Stimulated activated CD8-positive, alpha-beta memory T cell treated with anti-CD3 and anti-CD28 coated beads, Interleukin-7, amount 100 ng/mL, for 24 hours (primary cell): ENCODE measurements at places on chromosomes 2 and 18.

DNA sequence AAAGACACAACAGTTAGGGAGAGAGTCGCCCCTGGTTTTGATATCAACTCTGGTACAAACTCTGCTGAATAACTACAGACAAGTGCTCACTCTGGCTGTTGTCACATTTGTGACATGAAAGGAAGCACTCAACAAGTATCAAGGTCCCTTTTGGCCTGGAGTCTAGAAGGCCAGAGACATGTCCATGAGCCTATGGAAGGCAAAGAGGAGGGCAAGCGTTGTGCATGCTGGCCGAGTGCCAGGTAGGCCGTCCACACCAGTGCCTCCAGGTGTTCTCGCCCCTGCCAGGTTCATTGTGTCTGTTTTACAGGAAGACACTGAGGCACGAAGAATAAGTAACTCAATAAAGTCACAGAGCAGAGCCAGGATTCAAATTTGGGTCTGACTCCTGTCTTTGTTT, 21.1 kb downstream of the ILKAP start:
- DNase-seq, result no peak

GRCh38 chr2:219274361-219274921, 4.7 kb upstream of the DNAJB2 start:
- no peak for DNase-seq

GRCh38 chr2:28360718-28361293, 31.9 kb upstream of the FOSL2 start:
- no peak for DNase-seq

GRCh38 chr18:48417985-48418384, 8.8 kb upstream of the ZBTB7C start:
- DNase-seq, result no peak

DNA sequence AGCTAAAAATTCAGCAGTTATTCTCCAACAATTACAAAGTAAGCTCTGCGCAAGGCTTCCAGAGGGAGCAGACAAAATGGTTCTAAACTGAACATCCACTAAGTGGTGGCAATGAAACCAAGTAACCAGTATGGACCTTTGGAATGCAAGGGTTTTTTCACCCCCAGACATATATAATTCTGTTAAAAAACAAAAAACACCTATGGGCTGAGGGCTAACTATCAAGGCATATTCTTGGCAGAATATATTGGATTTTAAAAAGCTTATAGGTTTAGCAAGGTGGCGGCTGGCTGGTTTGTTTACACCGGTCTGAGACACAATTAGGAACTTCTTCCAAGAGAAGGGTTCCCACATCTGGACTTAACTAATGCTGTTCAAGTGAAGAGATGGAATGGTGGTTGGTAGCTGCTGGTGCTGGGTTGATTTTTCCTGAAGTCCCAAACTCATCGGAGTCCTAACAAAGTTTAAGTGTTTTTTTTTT, 2.8 kb downstream of the ZFP36L2 start:
- DNase-seq, result no peak

DNA sequence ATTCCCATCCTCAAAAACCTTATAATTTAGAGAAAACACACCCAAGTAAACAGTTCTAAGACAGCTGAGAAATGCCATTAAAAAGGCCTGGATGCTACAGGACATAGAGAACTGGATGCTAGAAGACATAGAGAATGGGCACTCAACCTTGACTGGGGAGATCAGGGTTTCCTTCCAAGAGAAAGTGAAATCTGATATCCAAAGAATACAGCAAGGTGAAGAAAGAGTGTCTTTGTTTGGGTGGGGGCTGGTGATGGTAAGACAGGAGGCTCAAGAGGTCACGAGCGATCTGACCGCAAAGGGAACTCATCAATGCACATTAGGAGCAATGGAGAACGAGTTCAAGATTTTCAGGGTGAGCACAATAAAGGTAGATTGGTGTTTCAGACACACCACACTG, 31.6 kb downstream of the EPB41L3 start:
- DNase-seq, result no peak

DNA sequence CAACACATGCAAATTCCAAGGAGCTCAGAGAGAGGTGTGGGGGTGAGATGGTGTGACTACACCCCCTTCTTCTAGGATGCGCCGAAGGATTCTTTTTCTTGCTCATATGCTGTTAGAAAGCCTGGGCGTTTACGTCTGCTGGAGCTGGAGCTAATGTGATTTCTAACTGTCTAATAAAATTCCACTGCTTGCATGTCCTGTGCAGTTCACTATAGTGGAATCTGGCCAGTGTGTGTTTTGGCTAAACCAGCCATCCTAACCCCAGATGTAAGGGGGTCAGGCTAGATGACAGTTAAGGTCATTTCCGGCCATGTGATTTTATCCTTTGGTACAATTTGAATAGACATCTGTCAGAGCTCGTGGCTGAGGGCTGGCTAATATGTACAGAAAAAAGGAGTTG, 194.1 kb downstream of the PRKCE start:
- no peak for DNase-seq

DNA sequence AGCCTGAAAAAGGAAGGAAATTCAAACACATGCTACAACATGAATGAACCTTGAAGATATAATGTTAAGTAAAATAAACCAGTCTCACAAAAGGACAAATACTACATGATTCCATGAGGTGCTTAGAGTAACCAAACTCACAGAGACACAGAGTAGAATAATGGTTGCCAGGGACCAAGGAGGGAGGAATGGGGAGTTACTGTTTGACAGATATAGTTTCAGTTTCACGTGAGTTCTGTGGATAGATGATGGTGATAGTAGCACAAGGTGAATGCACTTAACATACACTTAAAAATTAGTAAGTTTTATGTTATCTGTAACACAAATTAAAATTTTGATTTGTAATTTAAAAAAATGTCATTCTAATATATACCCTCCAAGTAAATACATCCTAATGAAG, 106.9 kb upstream of the ACVR1C start:
- DNase-seq, result no peak

DNA sequence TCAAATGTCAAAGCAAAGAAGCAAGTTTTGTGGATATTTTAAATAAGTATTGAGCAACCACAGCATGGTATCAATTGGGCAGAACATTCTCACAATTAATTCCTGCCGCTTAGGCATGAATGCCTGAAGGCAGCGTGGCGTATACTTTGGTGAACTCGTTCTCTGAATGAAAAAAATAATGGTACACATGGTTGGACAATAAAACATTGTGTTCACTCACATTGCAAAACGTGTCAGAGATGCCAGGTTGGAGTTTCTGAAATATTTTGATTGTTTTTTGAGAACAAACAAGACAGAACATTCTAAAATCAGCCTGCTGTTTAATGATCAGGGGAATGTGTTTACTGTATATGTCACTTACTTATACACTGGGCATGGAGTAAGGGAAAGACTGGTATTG, 254.2 kb downstream of the CDH2 start:
- no peak for DNase-seq

DNA sequence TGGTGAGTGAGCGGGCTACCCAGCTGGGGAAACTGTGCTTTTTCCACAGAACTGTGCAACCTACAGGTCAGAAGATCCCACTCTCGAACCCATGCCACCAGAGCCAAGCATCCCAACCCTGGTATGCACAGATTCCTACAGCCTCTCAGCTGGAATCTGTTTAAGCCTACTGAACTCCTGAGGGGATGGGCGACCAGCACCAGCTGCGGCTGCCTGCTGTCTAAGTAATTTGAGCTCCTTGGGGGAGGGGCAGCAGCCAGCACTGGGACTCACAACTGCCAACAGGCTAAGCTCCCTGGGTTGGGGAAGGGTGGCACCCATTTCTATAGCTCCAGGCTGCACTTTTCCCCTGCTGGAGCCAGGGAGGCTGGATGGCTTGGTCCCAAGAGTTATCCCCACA, 11.8 kb downstream of the CYP27C1 start:
- no peak for DNase-seq

GRCh38 chr18:58046794-58047555, 2.9 kb downstream of the NEDD4L start:
- no peak for DNase-seq

DNA sequence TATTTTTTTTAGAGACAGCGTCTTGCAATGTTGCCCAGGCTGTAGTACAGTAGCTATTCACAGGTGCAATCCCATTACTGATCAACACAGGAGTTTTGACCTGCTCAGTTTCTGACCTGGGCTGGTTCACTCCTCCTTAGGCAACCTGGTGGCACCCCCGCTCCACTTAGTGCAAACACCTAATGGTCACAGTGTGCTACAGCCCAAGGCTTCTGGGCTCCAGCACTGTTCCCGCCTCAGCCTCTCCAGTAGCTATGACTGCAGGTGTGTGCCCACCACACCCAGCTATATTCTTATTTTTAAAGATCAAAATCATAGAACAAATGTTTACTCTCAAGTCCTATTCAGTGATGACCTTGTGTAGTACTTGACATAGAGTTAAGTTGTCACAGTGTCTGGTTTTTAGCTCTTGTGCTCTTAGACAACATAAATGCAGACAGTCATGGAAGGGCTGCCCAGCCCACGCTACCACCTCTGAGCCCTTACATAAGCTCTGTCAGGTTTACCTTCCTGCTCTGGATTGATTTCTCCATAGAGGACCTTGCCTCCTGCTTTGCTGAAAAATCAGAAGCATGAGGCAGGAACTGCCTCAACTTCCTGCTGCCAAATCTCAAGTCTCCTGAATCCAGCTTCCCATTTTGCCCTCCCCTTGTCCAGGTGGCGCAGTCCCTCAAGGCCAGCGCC, 82.2 kb upstream of the SLC1A4 start:
- no peak for DNase-seq

- no peak for DNase-seq
These were observed 64.6 kb downstream of the ZC3H6 start for GRCh38 chr2:112339986-112340385.

DNA sequence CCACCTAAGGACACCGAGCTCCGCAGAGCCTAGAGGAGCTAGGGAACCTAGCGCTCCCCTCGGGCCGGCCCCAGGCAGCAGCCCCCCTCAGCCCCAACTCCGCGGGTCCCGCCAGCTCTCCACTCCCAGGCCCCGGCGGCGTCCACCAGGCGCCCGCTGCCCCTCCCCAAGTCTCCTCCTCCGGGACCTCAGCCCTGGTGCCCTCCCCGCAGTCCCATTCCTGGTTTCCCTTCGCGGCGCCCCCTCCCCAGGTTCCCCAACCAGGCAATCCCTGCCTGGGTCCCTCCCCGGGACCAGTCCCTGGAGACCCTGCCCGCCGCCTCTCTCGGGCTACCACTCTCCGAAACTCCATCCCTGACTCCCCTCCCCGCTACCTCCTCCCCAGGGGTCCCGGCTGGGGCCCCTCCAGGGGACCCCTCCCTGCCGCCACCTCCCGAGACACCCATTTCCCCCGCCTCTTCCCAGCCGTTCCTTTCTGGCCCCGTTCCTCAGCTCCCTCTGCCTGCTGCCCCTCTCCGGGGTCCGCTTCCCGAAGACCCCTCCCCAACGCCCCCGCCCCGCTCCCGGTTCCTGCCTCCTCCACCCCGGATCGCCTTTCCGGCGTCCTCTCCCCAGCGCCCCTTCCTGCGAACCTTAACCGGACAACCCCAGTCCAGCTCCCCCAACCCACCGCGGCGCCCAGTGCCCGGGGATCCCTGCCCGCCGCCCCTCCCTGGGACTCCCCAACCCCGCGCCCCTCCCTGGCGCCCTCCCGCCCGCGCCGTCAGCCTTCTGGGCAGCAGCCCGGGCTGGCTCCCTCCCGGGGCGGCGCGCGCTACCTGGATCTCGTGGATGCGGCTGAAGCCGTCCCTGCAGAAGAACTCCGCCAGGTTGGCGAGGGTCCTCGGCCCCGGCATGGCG, 678 bp downstream of the CYP27C1 start:
- no peak for DNase-seq

- no peak for DNase-seq
These were observed 2187.6 kb upstream of the CELF4 start for GRCh38 chr18:39753178-39753577.

DNA sequence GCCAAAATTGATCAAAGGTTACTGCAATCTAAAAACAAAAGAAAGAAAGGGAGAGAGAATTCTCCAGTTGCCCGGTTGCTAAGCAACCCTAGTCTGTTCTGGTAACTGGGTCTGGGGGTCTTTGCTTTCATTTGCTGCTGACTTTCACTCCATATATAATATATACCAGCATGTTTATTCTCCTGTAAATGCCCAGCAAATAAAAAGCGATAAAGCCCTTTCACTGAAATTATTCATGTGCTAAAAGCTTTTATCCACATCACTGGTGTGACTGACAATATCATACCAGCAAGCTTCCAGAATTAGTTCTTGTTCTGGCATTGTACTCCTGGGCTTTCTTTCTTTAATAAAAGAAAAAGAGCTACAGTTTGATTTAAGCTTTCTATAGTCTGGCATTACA, 75.5 kb upstream of the ST8SIA3 start:
- no peak for DNase-seq

DNA sequence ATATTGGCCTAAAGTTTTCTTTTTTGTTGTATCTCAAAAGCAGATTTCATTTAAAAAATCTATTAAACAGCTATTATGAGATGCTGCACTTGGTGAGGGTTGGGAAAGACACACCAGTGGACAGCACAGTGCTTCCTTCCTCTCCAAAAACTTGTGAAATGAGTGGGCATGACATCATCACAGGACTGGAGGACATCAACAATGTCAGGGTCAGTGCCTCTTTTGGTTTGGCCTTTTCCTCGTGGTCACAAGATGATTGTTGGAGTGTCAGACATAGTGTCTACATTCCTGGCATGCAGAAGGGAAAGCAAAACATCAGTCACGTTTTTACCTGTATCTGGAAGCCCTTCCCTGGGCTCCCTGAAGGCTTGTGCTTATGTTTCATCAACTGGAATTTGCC, 49.6 kb downstream of the IL1R2 start:
- no peak for DNase-seq

DNA sequence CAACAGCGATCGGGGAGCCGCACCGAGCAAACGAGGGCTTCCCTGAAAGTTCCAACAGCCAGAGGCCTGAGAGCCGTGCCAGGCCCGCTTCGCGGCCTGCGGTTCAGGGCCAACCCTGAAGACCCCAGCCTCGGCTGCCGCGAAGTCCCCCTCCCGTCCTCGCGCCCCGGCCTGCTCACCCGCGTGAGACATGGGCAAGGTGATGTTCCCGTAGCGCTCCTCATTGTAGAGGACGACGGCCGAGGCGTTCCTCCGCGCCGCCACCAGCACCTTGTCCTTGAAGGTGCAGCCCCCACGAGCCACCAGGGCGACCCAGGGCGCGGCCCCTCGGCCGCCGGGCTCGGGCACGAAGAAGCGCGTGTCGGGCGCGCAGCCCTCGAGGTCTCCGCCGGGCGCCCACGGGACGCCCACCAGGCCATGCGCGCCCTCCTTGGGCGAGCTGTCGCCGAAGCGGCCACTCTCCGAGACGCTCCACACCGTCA, 510 bp downstream of the RNF149 start:
- DNase-seq, result no peak

DNA sequence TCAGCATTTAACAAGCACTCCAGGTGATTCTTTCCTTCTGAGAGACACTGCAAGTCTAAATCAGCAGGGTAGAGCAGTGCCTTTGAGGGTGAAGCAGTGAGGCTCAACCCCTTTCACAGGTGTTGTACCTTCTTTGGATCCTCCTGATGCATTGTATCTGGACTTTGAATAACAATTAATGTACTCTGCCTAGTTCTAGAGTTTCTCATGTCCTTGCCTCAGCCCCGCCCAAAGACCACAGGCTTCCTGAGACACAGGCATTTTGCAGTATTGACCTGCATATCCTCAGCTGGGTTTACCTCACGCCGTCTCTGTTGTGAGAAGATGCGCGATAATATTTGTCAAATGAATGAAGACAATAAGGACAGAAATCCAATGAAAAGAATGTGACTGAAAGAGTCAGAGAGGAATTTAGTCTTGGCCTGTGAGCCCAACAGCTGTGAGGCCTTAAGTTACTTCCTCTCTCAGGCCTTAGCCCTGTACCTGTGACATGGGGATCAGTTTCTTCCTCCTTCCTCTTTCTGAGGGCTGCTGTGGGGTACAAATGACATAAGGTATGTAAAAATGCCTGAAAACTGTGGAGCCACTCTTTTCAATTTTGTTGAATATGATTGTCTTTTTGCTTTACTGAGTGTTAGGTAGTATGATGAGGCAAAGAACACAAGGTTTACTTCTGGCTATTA, 43.7 kb downstream of the WIPF1 start:
- no peak for DNase-seq
